ENCODE measurements at places on chromosomes 5 and 9.

DNA sequence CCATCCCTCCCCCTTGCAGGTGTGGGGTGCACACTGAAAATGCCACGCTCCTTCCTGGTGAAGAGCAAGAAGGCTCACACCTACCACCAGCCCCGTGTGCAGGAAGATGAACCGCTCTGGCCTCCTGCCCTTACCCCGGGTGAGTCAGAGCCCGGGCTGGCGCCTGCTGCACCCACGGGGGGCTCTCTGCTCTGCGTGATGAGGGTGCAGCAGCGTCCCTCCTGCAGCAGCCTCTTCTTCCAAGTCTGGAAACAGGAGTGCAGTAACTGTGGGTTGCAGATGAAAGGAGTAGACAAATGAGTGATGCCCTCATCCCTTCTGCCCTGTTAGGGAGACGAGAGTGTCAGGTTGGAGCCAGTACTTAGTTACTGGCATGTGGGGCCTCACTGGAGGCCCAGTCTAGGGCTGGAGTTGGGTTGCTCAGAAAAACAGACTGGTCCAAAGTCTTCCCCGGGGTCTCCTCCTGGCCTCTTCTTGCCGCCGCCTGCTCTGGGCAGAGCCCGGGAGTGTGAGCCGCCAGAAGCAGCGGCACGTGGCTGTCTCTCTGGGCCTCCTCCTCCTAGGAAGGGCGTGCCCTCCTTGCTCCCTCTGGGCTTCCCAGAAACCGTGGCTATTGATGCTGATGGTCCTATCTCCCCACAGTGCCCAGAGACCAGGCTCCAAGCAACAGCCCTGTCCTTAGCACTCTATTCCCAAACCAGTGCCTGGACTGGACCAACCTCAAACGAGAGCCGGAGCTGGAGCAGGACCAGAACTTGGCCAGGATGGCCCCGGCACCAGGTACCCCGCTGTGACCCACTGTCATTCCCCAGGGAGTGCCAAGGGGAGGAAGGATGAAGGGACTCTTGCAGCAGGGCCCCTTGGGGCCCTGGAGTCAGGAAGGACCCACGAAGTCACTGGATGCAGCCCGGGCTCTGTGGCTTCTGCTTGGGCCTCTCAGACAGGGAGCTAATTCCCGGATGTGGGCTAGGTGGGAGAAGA, 8.4 kb downstream of the GFI1B start:
- DNase-seq, result no peak

- DNase-seq, result no peak
Measured at GRCh38 chr5:1963941-1964451, 81.3 kb upstream of the IRX4 start.

DNA sequence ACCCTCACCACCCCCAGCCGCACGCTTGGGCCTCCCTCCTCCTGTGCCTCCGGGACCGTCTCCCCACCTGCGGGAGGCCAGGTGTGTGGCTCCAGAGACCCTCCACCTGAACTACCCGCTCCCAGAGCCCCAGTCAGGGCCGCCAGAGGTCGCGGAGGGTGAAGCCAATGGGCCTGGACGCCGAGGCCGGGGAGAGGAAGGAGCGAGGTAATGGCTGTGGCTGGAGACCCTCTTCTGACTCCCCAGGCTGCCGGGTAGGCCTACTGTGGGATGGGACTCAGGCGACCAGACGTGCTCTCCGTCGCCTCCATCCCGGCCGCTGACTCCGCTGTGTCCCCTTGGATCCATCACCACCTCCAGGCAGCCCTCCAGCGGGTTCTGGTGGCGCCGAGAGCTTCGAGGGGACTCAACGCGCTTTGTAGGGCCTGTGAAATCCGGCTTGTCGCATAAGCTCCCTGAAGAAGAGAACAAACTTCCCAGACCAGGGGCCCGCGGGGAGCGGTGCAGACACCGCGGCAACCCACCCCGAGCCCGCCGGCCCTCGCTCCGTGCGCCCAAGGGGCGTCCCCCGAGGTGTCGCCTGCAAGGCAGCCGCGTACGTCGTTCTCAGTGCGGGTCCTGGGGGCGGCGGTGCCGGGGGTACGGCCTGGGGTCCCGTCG, 12.6 kb downstream of the IRX2 start:
- no peak for DNase-seq

GRCh38 chr5:16437977-16438376, 27.6 kb downstream of the ZNF622 start:
- DNase-seq, result no peak

GRCh38 chr9:100352727-100353505, at the start of gene TEX10:
Gene TEX10 (minus strand): TSS chr9:100352942. CDS start chr9:100349363, 3,579 bp downstream.
- DNase-seq, result peak; percentile 79
